Globus pallidus (tissue), 1 donor: ENCODE measurements at places on chromosomes 7 and 10.

DNA sequence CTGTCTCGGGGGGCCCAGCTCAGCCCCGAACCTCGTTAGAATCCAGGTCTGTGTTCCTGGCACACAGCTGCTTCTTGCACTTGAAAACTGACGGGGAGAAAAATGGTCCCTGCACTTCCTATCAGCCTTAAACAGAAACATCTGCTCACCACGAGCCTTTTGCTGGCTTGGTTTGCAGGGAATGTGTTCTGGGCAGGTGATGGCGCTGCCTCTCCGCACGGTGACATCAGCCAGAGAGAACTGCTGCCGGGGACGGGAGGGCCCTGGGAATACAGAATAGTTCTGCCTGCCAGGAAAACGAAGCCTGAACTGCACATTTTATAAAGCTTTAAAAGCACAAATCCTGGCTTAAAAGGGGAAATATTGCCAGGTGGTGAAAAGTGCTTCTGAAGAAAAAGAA, 622.5 kb downstream of the TYW1 start:
- no peak for DNase-seq

- DNase-seq = no peak
Measured at GRCh38 chr10:22246680-22247391, 29.0 kb upstream of the EBLN1 start.

DNA sequence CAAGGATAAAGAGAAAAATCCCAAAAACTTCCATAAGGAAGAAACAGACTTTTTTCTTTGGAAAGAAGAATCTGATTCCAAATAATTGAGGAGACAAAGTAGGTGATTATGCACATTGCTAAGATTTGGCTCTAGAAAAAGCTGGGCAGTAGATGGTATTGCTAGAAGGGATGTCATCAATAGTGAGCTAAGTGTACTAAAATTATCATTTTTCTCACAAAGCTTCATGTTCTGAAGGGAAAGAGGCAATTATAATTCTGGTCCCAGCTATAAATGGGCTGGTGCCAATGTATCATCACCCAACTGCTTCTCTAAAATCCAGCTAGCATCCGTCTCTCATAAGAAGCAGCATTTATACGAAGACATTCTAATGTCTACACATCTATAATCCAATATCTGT, 23.9 kb downstream of the STEAP1 start:
- DNase-seq = no peak

DNA sequence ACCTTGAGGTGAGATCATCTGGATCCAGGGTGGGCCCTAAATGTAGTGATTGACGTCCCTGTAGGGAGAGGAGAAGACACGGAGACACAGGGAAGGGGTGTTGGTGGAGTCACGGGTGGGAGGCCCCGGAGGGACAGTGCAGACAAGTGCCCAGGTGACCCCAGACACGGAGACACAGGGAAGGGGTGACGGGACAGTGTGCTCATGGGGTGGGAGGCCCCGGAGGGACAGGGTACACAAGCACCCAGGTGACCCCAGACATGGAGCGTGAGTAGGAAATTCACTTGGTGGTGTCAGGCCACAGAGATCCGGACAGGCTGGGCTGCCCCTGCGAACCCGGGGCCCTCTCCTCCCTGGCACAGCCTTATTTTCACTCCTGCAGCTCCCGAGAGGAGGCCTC, 176.9 kb downstream of the PTPRN2 start:
- no peak for DNase-seq

- no peak for DNase-seq
Measured at GRCh38 chr10:36017137-36017536, 375.0 kb upstream of the FZD8 start.

GRCh38 chr7:100208911-100209408, 10.8 kb upstream of the PVRIG start:
- no peak for DNase-seq

DNA sequence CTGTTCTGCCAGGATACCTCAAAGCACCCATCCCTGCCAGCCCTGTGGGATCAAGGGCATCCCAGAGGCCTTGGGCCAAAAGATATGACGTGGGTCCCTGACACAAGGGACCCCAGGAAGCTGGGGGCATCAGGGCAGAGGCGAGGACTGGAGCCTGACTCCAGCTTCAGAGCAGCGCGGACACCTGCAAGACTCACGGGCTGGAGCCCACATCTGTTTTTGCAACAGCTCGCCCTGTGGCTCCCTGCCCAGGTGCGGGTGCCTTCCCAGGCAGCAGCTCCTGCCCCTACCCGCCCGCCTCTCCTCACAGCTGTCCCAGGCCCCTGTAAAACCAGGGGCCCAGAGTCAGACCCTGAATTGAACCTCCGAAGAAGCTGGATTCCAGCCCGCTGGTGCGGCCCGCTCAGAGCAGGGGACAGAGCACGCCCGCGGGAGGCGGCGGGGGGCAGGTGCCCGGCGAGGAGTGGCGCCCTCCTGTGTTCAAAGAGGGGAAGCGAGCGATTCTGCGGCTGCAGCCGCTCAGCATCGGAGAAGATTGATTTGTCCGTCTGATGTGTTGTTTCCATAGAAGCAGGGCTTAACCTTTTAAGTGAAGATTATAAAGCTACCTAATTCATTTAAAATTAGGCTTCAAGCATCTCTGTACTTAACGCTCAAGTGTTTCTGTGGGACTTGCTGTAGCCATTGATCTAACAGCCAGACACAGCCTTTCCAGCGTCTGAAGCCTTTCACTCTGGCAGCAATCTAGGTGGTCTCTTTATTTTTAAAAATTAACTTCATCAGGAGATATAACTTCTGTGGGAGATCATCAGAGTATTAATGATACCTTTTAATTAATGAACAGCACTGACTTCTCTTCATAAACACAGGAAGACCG, 88.4 kb downstream of the BEND7 start:
- DNase-seq = peak; percentile 16

DNA sequence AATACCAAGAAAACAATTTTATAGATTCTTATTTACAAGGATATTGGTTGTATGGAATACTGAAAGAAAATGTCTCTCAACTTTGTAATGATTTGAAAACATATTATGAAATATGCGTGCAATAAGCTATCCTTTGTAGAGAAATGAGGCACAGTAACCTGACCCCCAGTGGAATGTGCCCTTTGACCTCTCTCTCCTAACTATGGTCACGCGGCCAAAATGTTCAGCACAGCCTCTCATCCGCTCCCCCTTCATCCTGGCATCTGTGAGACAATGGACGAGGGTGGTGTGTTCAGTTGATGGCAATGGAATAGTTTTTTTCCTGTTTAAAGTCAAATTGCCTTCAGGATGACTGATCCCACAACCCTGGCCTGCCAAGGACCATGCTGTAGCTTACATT, 13.3 kb downstream of the BEND7 start:
- DNase-seq = no peak

DNA sequence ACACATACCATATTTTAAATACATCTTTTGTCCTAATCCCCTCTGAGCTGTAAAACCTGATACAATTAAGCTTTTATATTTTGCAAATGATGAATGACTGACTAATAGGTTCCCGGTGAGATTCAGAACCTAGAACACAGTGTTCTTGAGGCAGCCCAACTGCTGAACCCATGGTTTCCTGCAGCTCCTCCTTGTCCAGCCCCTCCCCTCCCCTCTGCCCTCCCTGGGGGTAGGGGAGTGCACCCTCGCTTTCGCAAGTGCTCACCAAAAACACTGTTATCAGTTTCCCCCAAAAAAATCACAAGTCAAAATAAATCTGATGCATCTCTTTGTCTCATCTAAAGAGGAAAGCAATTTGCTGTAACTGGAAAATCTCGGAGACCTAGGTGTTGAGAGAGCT, 602.8 kb downstream of the KCNMA1 start:
- DNase-seq = no peak

GRCh38 chr7:44565097-44565794, 8.5 kb downstream of the DDX56 start:
- peak; percentile 52 for DNase-seq

GRCh38 chr10:125549653-125550052, 133.3 kb downstream of the TEX36 start:
- no peak for DNase-seq

DNA sequence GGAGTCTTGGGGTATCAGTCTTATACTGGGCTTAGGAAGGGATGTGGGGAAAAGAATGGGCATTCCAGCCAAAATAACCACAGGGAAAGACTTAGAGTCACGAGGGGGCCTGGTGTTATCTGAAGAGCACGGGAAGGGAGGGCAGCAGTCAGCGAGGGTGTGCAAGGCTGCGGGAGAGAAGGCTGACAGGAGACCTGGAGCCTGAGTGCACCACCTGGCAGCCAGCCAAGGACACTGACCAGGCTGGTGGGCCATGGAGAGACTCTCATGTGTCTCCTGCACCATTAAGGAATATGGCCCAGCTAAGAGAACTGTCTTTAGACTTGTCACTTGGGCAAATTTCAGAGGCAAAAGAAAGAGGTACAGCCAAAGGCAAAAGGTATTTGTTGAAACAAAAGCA, 69.6 kb downstream of the PKD1L1 start:
- DNase-seq = no peak

DNA sequence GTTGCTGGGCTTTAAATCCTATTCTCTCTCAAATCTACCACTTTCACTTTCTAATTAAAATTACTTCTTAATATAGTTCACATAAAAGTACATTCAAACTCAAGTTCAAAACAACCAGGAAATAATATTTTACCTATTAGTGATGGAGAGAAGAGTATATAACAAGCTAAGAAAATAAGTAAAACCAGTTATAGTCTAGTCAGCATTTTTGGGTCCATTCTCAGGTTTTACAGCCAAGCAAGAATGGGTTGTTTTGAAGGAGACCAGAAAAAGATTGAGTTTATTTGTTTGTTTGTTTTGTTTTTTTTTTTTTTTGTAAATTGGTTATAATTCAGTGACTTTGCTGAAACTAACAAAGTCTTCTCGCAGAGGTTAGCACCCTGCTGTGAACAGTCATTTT, 106.3 kb upstream of the PTPRZ1 start:
- no peak for DNase-seq

- DNase-seq = no peak
Measured at GRCh38 chr10:14074062-14074884, 256.5 kb downstream of the FRMD4A start.

DNA sequence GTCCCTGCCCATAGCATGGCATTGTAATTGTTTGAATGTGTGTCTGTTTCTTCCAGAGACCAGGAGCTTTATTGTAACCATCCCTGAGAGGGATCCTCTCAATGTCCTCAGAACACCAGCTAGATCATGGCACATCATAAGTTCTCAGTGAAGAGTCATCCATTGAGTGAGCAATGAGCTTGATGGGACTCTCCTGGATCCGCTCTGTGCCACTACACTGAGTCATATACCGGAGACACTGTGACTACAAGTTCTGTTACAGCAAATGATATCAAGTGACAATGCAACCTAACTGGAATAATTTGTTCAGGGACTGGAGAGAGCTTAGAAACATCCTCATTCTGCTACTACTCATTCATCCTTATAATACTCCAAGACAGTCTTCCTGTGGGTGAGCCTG, 25.1 kb downstream of the MRPS24 start:
- DNase-seq = no peak

GRCh38 chr7:72441791-72442190, 29.7 kb upstream of the CALN1 start:
- no peak for DNase-seq

- DNase-seq = no peak
Measured at GRCh38 chr10:88901984-88902789, 22.1 kb downstream of the STAMBPL1 start.

DNA sequence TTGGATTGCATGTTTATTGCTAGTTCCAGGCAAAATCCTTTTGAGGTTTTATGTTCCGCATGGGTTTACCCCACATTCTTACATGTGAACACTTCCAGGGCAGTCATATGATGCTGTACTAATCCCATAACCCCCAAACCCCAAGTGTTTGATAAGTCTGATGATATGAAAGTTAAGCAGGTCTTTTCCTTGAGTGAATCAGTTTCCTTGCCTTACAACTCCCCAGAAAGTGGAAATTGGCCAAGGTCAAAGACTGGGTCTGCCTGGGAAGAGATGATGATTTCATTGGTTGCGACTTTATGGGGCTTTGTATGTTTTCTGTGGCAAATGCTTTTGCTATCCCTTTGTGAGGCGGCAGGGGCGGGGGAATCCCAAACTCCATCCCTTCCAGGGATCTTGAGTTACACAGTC, 24.7 kb downstream of the AFAP1L2 start:
- no peak for DNase-seq

GRCh38 chr7:15504351-15504750, 57.5 kb downstream of the AGMO start:
- no peak for DNase-seq

DNA sequence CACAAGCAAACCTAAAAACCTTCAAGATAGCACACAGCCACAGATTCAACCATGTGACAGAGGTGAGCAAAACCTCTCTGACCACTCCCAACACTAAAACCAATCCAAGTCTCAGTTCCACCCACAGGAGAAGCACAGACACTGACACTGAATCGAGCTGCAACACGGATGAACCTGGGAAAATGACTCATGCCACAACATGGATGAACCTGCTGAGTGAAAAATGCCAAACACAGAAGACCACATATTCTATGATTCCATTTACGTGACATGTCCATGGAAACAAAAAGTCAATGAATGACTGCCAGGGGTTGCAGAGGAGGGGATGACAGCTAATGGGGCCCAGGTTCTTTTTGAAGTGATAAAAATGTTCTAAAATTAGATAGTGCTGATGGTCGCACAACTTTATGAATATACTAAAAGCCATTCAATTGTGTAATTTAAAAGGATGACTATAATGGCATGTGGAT, 22.0 kb downstream of the CYTH3 start:
- no peak for DNase-seq

DNA sequence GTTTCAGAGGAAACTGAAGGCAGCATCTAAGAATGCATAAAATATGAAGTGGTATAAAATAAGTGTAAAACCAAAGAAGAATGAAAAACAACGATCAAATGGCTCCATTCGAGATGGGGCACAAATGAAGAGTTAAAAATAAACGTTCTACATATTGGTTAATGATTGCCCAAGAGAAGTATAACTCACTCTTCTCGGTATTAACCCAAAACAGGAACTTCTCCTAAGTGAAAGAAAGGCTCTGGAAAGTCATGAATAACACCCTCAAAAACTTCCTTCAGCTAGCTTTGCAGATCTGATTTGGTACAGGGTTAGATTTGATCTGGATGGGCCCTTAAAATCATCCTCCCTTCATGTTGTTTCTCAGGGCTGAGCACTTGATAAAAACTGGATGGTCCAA, 94.3 kb upstream of the ADO start:
- no peak for DNase-seq

GRCh38 chr10:14507176-14507575, 176.5 kb upstream of the FRMD4A start:
- no peak for DNase-seq

DNA sequence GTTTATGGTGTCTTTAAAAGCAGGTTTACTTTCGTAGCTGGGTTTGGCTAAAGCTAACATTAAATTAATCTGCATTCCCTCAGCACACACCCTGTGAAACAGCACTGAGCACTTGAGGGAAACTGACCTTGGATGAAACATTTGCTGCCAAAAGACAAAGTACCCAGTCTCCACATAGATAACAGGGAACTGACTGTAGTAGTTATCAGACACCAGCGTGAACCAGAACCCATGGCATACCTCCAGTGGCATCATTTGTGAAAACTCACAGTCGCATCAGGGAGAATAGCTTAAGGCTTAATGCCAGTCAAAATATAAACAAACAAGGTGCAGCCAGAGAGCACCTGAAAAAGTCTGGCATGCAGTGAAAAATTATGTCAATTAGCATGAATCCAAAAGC, 357.8 kb upstream of the C7orf33 start:
- DNase-seq = no peak
